ENCODE measurements at places on chromosomes 3 and 15.

GRCh38 chr15:70054884-70055387 lies 42.8 kb downstream of the TLE3 start:
- DNase-seq, result no peak

DNA sequence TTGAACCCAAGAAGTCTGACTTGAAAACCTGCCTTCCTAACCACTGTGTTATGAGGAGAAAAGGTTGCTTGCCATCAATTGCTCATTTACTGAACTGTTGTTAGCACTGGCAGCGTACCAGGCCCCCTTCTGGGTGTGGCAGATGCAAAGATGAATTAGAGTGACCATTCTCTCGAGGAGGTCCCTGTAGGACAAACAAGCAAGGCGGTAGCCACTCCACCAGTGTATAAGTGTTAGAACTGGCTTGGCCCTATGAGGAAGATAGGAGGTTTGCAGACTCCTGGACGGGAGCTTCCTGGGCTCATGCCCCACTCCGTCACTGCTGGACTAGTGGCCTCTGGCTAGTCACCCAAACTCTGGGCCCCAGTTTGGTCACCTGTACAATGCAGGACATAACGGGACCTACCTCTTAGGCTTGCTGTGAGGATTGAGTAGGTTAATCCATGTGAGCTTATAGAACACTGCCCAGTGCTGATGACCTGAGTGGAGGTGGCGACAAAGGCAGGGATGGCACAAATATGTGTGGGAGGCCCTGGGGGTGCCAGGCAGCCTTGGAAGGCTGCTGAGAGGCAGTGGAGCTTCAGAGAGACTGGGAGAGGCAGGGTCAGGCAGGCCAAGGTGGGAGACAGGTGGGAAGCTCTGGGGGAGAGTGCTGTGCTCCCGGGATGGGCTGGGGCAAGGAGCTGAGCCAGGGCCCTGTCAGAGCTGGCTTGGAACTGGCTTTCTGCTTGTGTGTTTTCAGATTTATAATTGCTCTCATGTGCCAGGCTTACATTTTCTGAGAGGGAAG lies 145.9 kb downstream of the DNAJB8 start:
- no peak for DNase-seq

GRCh38 chr15:84681831-84682230 lies 23.8 kb upstream of the NMB start:
- no peak for DNase-seq

GRCh38 chr3:141498598-141499223 lies 11.9 kb downstream of the RASA2 start:
- DNase-seq, result no peak

DNA sequence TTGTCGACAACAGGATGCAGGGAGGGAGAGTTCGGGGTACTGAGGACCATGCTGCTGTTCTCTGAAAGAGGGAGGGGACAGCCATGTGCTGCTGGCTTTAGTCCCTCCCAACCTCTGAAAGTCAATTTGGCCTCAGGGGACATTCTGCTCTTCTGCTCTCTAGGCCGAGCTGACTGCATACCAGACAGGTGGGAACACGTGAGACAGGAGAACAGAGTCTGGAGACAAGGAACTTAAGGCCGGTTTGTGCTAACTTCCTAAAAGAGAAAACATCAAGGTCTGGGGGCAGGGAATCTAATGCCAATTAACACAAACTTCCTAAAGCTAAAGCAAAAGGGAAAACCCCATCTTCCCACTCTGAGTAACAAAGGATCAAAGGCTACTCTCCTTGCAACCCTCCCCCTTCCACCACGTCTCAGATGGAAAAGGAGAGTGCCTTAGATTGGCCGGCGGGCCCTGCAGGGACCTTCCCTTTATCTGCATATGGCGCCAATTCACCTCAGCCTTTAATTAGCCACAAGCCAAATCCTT lies 41.0 kb downstream of the SLCO2A1 start:
- no peak for DNase-seq

DNA sequence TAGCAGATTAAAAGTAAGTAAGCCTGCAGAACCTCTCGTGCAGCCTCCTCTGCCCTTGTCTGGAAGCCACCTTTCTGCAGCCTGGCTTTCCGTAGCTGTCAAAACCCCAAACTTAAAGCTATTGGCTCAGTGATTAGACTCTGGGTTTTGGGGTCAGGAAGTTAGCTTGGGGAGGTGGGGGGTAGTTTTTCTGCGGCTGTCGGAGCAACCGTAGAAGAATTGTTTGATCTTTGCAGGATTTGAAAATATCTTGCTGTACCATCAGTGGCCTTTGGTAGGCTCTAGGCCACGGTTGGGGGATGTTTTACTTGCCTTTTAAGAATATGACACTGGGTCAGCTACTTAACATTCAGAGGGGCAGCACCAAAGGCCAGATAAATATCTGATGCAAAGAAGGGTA lies 88.4 kb upstream of the RASGRP1 start:
- DNase-seq, result no peak

DNA sequence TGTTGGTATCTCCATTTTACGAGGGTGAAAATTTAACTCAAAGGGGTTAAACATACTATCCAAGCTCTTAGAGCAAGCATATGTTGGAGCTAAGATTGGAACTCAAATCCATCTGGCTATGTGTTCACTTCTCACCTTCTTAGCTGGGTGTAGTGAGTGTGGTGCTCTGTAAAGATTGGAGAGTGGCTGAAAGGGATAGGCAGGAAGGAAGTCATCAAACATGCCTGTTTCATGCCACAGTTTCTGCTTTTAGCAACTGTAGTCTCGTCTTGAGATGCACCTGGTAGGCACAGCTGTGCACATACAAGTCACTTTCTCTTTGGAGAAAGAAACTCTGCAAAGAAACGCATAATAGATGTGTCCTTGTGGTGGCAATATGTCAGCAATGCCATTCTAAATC lies 189.1 kb upstream of the MDFIC2 start:
- DNase-seq, result no peak

DNA sequence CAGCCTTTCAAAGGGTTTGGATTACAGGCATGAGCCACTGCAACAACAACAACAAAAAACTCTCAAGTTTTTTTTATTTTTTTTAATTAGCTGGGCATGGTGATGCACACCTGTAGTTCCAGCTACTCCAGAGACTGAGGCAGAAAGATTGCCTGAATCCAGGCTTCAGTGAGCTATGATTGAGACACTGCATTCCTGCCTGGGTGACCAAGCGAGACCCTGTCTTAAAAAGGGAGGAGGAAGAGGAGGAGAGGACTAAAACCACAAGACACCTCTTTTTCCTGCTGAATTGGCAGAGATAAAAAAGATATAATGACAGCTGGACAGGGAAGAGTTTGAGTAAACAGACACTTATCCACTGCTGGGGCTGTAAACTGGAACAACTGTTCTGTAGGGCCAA lies 22.7 kb upstream of the CHRNB4 start:
- no peak for DNase-seq

DNA sequence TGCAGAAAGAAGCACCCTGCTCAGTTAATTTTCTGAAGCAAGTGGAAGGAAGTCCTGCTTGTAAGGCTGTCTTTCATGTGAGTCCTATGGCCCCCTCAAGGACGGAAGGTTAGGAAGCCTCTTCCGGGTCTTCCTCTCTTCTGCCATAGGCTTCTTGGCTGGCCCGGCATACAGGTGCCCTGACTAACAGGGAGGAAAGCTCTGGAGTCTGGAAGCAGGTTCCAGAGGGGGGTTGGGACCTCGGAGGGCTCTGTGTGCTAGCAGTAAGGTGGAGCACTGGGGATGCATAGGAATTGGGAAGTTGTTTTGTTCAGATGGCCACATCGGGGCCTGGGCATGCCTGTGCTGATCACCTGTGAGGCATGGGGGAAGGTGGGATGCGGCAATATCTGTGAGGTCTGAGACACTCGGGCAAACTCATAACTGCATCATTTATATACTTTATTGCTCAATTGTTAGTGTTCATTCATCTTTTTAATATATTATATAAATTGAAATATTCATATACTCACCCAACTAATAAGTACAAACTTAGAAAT lies 49.6 kb downstream of the TRAK1 start:
- no peak for DNase-seq

DNA sequence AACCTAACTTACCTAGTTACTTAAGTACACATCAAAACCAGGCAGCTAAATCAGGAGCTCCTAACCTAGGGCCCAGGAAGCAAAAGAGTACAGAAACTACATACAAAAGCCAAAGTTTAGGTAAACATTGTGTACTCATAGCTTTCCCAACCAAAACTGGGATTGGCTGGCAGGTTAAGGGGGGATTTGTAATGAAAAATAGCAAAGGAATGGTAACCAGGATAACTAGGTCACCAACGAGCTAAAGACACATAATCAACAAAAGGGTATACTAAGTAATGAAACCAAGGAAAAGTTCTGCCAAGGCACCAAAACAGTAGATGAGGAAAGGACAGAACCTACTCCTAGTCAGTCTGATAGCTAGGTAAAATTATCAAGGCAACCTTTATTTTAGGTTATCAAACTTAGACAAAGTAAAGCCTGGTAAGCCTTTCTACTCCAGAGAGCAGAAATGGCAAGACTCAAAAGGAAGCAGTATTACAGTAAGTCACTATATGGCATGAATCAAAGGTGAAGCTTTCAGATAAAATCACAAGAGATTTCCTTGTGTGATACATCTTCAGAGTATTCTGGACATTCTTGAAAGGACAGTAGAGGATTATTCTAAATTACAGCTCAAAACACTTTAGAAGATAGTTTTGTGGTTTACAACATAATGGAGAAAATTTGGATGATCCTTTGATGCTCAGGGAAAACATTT lies 10.2 kb downstream of the TRA2B start:
- no peak for DNase-seq

DNA sequence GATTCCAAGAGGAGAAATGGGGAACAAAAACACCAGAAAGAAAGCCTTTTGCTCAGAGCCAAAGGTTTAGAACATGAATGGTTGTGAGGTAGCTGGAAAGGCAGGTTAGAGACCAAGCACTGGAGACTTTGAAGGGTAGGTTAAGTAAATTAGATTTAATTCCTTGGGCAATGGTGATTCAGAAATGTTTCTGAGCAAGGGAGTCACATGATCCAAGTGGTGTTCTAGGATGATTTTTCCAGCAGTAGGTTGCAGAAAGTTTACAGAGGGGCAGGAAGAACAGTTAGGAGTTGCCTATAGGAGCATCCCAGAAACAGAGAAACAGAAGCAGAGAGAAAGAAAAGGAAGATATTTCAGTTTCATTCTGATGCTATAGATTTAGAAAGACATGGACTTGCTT lies 139.8 kb downstream of the WDR76 start:
- DNase-seq, result no peak

DNA sequence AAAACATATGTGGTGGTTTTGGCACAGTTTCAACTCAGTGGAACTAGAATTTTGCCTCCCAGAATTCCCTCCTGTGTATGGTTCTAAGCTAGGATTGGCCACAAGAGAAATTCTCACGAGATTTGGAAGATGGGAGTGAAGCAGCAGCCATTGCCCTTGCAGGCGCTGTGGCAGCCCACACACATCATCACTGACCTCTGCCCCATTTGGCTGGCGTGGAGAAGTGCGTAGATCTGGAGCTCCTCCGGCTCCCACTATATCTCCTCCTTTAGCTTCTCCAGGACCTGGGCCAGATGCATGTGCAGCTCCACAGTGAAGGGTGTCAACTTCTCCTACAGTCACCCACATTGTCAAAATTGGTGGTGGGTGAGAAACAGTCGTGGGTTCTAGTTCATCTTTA lies 199.6 kb downstream of the EFHB start:
- no peak for DNase-seq

DNA sequence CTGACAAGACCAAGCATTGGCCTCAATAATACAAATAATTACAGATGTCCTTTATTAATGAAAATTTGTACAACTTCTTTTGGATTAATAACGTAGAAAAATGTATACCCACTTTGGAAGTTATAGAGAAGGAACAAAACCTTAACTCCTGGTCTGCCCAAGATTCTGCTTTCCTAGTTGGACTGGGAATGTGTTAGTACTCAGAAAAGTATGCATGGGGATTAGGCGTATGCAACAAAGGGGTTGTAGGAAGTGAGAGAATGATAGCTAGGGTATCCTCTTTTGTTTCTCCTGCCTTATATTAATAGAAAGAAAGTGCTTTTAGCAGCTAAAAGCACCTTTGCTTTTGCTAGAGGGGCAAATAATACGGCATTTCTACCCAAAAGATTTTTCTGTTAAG lies 116.2 kb upstream of the LRRFIP2 start:
- DNase-seq, result peak; percentile 20

DNA sequence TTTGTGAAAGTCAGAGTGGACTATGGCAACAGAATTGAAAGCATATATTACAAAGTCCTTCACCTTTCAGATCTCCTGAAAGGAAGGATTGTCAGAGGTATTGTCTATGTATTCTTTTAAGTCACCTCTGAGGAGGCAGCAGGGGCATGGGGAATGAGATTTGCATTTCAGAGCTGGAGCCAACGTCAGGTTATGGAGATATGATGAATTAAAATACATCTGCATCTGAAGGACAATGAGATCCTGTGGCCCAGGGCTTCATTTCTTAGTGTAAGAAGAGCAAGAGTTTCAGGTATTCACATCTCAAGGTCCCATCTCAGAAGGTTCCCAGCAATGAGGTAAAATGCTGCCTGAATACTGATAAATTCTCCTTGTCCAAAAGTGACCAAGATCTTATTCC lies 695.8 kb downstream of the TUSC7 start:
- no peak for DNase-seq

DNA sequence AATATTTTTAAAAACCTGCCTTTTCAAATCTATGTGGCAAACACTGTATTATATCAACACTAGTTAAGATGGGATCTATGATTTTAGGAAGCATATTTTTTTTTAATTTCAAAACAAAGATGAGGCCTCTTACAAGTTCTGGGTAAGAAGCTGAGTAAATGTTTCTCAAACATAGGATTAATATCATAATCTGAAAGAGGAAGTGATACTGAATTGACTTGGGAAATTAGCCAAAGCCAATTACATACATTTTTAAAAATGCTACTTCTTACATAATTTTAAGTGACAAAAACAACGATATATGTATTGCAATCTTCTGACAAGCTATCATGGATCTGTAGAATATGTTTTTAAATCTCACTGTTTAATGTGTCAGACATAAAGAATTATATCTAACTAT lies 135.1 kb upstream of the UBP1 start:
- no peak for DNase-seq

DNA sequence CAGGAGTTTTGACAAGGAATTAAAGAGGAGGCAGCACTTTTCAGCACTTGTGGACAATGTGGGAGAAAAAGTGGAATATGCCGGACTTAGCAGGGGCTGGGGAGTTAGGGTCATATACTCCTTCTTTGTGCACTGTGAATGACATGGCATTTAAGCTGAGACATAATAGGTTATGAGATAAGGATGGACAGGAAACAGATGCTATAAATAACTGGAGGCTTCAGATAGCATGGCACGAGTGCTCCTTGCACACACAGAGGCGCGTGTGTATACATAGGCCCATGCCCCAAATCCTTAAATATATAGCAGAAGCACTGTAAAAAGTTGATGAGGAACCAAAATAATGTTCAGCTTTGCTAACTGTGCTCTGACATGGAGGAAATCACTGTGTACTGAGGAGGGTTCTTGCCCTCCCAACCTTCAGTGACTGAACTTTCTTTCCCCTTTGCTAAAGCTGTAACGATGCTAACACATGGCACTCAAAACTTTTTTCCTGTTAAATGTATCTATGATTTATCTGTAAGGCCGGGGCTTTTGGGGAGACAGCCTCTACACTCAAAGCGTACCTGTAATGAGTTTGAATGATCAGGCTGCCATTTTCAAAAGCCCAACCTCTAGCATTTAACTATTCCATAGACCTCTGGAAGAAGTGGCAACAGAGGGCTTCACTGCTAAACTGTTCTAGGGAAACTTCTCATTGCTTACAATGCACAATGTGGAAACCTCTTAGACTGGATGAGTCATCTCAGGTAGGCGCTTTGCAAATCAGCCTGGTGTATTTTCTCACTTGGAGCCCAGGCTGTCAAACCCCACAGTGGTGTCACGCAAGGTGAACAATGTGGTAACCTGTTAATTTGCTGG lies 784.6 kb downstream of the NR2F2 start:
- no peak for DNase-seq
